ENCODE measurements at places on chromosomes 6 and 20.

- no peak for DNase-seq
These were observed 166.5 kb upstream of the MMS22L start for GRCh38 chr6:97449444-97449966.

GRCh38 chr20:46683939-46684750 is 5.1 kb downstream of the TP53RK start:
- no peak for DNase-seq

DNA sequence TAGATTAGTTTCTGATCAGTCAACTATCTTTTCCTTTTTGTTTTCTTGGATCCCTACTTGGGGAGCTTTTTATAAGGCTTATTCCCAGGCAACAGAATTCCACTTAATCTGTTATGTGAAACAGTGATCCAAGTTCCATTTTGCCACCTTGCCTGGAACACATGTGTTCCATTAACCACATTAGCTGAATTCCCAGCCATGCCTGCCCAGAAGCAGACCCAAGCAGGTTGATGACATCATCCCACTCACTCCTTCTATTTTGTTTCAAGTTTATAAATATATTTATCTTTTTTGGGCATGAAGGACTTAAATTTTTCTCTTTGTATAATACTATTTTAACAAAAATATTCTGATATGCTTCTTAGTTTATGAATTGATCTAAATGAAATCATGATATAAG is 587.4 kb downstream of the GRIK2 start:
- no peak for DNase-seq

DNA sequence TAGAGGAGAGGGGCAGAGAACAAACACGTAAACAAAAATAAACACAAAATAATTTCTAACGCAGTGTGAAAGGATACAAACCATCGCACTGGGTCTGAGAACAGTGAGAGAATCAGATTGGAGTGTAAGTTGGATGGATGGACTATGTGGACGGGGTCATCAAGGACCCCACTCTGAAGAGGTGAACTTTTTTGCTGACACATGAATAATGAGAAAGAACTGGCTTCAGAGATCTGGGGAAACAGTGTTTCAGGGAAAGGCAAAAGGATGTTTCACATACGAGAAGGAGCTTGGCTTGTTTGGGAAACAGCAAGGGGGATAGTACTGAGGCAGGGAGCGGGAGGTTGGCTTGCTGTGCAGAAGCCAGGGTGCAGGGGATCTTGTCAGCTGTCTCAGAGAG is 295.4 kb downstream of the ZNF217 start:
- no peak for DNase-seq

GRCh38 chr20:61662968-61663331 is 402.7 kb downstream of the TAF4 start:
- DNase-seq = no peak

GRCh38 chr6:116036885-116037284 is 23.8 kb downstream of the FRK start:
- DNase-seq = no peak

GRCh38 chr6:156449128-156449527 is 328.1 kb upstream of the ARID1B start:
- no peak for DNase-seq

- DNase-seq = no peak
These were observed 14.3 kb upstream of the EPM2A start for GRCh38 chr6:145749632-145750031.

DNA sequence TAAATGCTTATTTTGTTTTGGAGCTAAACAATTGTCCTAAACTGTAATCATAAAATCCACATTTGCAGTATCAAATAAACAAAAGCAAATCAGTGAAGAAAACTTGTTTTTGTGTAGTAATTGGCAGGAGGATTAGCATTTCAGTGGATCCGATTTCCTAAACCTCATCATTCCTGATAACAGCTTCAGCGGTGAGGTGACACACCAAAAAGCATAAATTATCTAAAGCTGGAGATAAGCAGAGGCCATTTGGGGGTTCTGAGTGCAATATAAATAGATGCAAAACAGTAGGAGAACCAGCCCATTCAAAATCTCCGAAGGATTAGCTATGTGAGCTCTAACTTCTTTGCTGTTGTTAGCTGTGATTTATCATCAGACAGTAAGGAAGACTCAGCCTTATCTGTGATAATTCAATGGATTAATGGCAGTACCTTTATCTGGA is 235.8 kb downstream of the EPHA7 start:
- DNase-seq = no peak

DNA sequence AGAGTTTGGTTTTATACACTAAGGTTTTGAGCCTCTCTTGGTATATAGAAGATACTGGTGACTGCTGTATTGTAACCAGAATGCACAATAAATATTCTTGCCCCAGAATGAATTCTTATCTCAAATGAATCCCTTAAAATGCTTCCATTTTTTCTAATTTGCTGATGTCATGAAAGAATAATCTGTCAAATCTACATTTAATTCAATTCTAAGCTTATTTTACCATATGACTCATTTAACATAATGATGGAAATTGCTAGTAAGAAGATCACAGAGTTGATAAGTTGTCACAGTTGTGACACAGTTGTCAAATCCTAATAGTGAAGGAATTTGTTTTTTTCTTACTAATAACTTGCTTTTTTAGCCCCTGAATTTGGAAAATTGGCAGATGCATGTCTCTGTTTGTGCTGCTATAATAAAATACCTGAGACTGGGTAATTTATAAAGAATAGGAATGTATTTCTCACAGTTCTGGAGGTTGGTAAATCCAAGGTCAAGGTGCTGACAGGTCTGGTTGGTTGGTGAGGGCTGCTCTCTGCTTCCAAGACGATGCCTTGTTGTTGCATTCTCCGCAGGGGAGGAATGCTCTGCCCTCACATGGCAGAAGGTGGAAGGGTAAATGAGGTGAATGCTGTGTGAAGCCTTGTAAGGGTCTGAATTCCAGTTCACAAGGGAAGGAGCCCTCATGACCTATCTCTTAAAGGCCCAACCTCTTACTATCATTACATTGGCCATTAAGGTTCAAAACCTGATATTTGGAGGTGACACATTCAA is 4.7 kb downstream of the ECT2L start:
- DNase-seq = no peak

DNA sequence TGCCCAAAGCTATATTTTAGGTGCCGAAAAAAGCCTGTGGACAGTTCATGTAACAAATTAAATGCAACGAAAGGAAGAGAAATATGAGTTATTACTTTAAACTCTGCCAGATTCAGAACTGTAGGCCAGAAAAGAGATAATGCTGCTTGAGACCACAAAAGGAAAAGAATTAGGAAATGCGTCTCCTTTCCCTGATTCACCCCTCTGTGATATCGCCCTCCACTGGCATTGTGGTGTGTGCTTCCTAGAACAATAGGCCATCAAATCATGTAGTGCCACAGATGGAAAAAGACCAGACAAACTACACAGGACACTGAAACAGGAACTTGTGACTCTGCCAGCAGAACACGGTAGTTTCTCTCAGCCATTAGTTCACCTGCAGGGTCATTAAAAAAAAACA is 14.7 kb upstream of the LAMA4 start:
- DNase-seq = no peak

GRCh38 chr6:35795453-35796071 is 1.6 kb downstream of the CLPS start:
- no peak for DNase-seq

- no peak for DNase-seq
These were observed 29.0 kb downstream of the ARID1B start for GRCh38 chr6:156806155-156806554.

- no peak for DNase-seq
These were observed 36.2 kb upstream of the DSP start for GRCh38 chr6:7505189-7505699.

GRCh38 chr20:56627122-56628014 is 1.7 kb upstream of the TFAP2C start:
- DNase-seq = no peak

GRCh38 chr6:47471911-47472310 is 5.7 kb upstream of the CD2AP start:
- DNase-seq = no peak

GRCh38 chr6:146989860-146990259 is 214.4 kb upstream of the STXBP5 start:
- DNase-seq = no peak

DNA sequence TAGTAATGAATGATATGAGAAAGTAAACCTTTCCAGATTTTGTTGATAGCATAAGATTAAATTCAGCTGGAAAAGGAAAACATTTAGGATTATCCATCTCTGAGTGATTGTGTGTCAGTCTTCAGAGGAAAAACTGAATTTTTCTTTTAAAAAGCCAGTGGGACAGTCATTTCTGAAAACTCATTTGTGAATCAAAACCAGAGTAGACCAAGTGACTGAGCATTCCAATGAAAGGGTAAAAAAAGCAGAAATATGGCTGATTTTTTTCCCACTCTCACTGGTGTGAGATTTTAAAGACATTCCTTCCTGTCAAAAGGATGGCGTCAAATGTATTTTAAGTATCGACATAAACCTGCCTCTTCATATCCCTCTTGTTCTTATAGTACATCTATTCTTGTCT is 214.0 kb downstream of the GMPR start:
- DNase-seq = no peak

DNA sequence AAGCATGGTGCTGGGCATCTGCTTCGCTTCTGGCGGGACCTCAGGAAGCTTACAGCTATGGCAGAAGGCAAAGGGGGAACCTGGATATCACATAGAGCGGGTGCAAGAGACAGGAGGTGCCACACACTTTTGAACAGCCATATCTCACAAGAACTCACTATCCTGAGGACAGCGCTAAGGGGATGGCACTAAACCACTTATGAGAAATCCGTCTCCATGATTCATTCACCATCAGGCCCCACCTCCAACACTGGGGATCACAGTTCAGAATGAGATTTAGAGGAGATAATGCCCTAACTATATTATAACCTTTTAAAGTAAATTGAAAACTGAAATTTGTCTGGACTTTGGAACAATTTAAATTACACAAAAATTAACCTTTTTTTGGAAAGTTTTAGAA is 37.8 kb upstream of the SUMO4 start:
- DNase-seq = no peak

DNA sequence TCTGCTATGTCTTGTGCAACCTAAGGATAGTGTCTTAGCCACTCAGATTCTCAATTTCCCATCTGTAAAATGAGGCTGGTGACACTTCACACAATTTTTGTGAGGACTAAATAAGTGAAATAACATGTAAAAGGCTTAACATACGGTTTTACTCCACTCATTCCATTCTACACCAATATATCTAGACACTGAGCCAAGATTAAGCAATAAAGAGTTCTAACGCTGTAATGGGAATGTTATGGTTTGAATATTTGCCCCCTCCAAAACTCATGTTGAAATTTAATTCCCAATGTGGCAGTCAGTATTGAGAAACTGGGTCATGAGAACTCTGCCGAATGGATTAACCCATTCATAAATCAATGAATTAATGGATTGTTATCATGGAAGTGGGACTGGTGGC is 301.0 kb downstream of the HACE1 start:
- no peak for DNase-seq

DNA sequence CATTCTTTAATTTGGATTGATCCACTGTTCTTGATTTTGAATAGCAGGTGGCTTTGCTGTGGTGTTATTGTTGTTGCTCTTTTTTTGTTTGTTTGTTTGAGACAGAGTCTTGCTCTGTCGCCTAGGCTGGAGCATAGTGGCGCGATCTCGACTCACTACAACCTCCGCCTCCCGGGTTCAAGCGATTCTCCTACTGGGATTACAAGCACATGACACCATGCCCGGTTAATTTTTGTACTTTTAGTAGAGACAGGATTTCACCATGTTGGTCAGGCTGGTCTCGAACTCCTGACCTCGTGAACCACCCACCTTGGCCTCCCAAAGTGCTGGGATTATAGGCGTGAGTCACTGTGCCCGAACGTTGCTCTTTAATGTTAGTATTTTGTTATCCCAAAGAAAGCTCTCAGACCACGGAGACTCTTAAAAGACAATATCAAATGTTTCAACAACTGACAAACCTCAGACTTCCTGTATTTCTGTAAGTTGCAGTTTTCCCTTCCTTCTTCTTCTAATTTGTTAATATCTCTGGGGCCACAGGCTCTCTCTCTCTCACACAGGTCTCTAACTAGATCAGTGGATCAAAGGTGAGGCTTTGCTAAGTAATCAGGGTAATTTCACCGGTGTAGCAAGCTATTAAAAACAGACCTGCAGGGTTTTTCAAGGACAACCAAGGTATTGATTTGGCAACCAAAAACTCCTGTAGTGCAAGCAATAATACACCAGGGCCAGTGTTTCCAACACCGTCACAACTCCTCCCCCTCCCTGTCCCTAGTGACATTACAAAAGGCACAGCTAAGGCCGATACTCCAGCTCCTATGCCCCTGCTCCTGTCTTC is 48.8 kb upstream of the ZNF217 start:
- DNase-seq = no peak

- no peak for DNase-seq
These were observed 658.8 kb downstream of the PTPRT start for GRCh38 chr20:42530855-42531448.

- DNase-seq = no peak
These were observed 10.7 kb downstream of the ZBTB24 start for GRCh38 chr6:109472132-109472995.

DNA sequence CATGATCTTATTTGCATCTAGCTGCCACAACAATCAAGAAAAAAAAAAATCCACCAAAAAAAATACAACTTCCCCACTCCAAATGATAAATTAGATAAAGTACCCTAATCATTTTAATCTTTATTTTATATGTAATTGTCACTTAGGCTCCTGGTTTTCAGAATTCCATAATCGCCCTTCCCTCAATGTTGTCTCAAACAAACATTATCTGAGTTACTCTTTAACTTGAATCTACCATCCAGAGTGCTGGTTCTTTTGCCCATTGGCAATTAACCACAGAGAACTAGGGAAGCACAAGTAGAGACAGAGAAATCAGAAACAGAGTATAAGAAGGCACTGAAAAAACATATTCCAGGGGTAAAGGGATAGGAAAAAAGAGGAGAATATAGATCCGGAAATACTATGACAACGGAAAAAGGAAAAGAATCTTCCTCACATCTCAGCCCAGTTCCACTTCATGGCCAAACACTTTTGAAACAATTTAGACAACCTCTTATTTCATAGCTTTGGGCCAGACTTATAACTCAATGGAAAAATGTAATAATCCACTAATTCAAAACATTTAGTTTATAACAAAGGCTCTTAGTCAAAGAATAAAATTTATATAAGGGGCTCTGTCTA is 861 bp upstream of the NHSL1 start:
- no peak for DNase-seq

DNA sequence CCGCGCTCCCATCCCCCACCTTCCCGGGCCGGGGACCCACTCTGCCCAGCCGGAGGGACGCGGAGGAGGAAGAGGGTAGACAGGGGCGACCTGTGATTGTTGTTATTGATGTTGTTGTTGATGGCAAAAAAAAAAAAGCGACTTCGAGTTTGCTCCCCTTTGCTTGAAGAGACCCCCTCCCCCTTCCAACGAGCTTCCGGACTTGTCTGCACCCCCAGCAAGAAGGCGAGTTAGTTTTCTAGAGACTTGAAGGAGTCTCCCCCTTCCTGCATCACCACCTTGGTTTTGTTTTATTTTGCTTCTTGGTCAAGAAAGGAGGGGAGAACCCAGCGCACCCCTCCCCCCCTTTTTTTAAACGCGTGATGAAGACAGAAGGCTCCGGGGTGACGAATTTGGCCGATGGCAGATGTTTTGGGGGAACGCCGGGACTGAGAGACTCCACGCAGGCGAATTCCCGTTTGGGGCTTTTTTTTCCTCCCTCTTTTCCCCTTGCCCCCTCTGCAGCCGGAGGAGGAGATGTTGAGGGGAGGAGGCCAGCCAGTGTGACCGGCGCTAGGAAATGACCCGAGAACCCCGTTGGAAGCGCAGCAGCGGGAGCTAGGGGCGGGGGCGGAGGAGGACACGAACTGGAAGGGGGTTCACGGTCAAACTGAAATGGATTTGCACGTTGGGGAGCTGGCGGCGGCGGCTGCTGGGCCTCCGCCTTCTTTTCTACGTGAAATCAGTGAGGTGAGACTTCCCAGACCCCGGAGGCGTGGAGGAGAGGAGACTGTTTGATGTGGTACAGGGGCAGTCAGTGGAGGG is 2.8 kb downstream of the SOX4 start:
- DNase-seq = no peak
